ENCODE measurements at places on chromosomes 12 and 14. TPM values are rescaled to one million over a fixed set of nuclear protein-coding genes. Genes with fewer than 3 reads are reported as not detected.

RESF1 gene
- 27.6 TPM for total RNA-seq

DNM1L gene
- 37.3 TPM for total RNA-seq

PLBD1 gene
- total RNA-seq = 5.7 TPM

DNA sequence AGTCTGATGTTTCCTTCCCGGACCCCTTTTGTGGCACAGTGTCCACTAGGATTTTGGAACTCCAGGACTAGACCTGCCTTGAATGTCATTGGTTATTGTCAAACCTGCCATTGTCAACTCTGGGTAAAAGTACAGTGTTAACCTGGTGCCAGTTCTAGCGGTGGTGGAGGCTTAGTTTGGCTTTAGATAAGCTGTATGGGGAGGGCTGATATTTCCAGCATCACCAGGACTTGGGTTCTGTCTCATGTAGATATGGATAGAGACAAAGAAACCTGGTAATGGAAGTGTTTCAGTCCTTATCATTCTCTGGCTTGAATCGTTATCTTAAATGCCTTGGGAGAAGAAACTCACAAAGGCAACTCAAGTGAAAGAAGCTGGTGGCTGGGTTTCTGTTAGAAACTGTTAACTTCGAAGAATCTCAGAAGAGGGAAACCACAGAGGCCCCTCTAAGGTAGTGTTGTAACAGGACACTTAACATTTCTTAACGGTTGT, 10.6 kb downstream of the CHST11 start:
- no peaks in the 10 kb centered on the region for H3K27me3 ChIP-seq
- no peak for DNase-seq
- H3K4me1 ChIP-seq = no peaks in the 10 kb centered on the region
- H3K27ac ChIP-seq = no peak overlapping the region

- no peak overlapping the region for H3K4me3 ChIP-seq
- H3K27ac ChIP-seq = no peak overlapping the region
- H3K27me3 ChIP-seq = no peaks in the 10 kb centered on the region
- H3K36me3 ChIP-seq = no peaks in the 10 kb centered on the region
- H3K4me1 ChIP-seq = no peaks in the 10 kb centered on the region
Observed at GRCh38 chr14:96482986-96483385, 19.2 kb upstream of the PAPOLA start.

- H3K27me3 ChIP-seq = no peaks in the 10 kb centered on the region
- no peak overlapping the region for H3K4me3 ChIP-seq
- no peak overlapping the region for H3K27ac ChIP-seq
Observed at GRCh38 chr12:39237004-39237403, 205.9 kb downstream of the KIF21A start.

GRCh38 chr14:101033446-101034165, 130.1 kb upstream of the RTL1 start:
- H3K4me1 ChIP-seq = no peaks in the 10 kb centered on the region
- no peaks in the 10 kb centered on the region for H3K27me3 ChIP-seq
- H3K4me3 ChIP-seq = no peak overlapping the region
- no peak for DNase-seq
- H3K36me3 ChIP-seq = no peaks in the 10 kb centered on the region

- H3K27me3 ChIP-seq = no peaks in the 10 kb centered on the region
- no peak overlapping the region for H3K4me3 ChIP-seq
- H3K27ac ChIP-seq = no peak overlapping the region
- no peaks in the 10 kb centered on the region for H3K4me1 ChIP-seq
- no peak for DNase-seq
- H3K36me3 ChIP-seq = no peaks in the 10 kb centered on the region
Observed at GRCh38 chr12:89481213-89481914, 43.2 kb downstream of the GALNT4 start.

DNA sequence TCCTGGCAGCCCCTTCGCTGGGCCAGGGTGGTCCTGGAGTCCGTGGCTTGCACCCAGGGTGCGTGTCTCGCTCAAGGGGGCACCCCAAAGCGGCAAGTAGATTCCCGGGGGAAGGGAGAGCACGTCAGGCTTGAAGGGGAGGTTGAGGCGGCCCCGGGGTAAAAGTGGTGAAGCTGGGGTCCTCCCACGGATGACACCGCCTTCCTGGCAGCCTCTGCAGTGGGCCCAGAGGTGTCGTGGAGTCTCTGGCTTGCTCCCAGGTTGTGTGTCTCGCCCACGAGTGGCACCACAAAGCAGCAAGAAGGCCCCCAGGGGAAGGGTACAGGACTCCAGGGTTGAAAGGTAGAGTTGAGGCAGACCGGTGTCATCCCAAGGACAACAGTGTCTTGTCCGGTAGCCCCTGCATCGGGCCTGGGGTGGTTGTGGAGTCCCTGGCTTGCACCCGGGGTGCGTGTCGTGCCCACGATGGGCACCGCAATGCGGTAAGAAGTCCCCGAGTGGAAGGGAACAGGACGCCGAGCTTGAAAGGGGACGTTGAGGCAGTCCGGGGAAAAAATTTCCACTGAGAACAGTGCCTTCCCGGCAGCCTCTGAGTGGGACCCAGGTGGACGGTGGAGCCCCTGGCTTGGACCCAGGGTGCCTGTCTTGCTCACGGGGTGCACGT, 158.0 kb upstream of the ALG10B start:
- no peak overlapping the region for H3K4me3 ChIP-seq
- H3K36me3 ChIP-seq = no peaks in the 10 kb centered on the region
- no peaks in the 10 kb centered on the region for H3K27me3 ChIP-seq
- DNase-seq = no peak
- no peak overlapping the region for H3K27ac ChIP-seq

GRCh38 chr12:57881475-57881874, 34.9 kb upstream of the CTDSP2 start:
- no peak for DNase-seq
- no peak overlapping the region for H3K4me3 ChIP-seq
- H3K27ac ChIP-seq = no peak overlapping the region
- no peaks in the 10 kb centered on the region for H3K4me1 ChIP-seq
- H3K27me3 ChIP-seq = no peaks in the 10 kb centered on the region

Measured in prostate gland (tissue), 2 donors.